ENCODE measurements at places on chromosomes 5 and 9.
A peak's percentile ranks its signal among the peaks of the same experiment; 100 is the strongest.

- no peak for DNase-seq
Observed at GRCh38 chr9:86766912-86767311, 180.4 kb downstream of the GAS1 start.

DNA sequence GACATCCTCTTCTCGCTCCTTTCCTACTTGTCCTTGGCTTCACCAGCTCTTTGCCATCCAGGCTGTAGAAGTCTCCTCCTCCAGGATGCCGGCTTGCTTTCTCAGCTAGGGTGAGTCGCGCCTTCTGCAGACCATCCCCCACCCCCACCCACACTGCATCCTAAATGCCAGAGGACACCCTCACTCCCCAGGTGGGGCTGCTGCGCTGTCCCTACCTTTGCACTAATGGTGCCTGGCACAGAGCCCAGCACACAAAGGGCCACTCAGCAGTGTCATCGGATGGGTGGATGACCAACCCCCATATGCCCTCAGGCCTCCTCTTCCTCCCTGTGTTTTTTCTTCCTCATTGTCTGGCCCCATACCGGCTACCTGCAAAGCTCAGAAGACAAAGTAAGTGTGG lies 14.8 kb downstream of the IL9 start:
- no peak for DNase-seq

- peak; percentile 58 for DNase-seq
Observed at GRCh38 chr5:172293054-172293744, 9.6 kb upstream of the UBTD2 start.

GRCh38 chr5:126462239-126463014 lies 39.2 kb downstream of the GRAMD2B start:
- DNase-seq, result no peak

DNA sequence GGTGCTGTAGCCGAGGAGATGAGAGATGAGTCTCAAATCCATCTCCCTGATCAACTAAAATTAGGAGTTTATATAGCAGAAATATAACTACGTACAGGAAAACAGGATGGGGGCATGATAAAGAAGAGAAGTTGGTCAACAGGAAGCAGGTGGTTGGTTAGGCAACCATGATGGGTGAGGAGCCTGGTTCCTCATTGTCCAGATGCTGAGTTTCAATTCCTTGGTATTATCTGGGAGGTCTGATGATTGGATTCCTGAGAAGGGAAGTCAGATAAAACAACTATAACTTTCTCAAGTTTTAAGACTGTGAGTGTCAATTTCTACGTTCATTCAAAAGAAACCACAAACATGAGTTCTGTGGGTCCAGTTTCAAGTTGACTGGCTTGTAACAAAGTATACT lies 323.9 kb downstream of the MTRR start:
- no peak for DNase-seq

DNA sequence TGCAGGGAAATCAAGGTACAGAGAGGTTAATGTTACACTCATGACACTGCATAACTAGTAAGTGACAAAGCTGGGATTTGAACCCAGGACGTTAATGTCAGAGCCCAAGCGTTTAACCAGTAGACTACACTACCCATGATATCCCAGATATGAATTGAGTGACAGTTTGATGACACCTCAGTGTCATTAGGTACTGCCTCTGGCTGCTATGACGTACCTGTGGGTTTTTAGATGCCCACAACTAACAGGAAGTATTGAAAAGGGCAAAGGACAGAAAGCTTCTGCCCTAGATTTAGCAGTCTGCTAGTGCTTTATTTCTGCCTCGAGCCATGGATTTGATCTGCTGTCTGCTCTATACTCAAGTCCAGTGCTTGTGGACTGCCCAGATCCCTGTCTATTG lies 56.2 kb downstream of the GLRA1 start:
- DNase-seq, result no peak

- DNase-seq, result no peak
Observed at GRCh38 chr5:10556289-10556807, 7.5 kb upstream of the ANKRD33B start.

GRCh38 chr9:123684393-123685149 lies 245.4 kb downstream of the DENND1A start:
- peak; percentile 26 for DNase-seq

- no peak for DNase-seq
Observed at GRCh38 chr5:32021771-32022170, 152.3 kb downstream of the GOLPH3 start.

DNA sequence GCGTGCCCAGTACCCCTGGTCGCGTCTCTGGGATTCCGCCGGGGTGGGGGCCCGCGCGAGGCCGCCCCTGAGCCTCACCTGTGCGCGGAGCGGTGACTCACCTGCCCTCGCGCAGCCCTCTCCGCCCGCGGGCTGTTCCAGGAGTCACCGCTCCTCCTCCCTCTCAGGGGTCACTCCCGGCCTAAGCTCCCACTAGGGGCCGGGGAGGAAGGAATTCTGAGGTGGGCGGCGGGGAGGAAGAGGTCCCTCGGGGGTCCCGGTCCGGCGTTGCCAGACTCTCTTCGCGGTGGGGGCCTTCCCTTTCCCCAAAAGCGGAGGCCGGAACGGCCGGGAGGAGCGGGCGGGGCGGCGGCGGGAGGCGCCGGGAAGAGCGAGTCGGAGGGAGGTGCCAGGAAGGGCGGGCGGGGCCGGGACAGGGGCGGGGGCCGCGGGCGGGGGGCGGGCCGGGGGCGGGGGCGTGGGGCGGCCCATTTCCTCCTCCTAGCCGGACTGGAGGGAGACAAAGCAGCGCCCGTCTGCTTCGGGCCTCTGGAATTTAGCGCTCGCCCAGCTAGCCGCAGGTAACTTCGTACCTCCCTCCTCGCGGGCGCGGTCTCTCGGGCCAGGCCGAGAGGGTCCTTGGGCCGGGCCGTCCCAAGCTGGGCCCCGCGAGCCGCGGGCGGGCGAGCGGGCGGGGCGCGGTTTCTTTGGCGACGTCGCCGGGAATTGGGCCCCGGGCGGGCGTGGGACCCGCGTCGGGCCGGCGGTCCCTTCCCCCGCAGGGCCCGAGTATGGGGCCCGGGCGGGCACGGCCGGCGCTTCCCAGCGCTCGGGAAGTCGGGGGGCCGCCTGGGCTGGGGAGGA lies at the start of gene CTNNA1:
Gene CTNNA1 (plus strand): TSS at position 475 of the 843 bp plus-strand sequence. CDS start 28,500 bp downstream, outside the sequence.
- DNase-seq, result peak; percentile 76

GRCh38 chr5:53671447-53671846 lies 111.0 kb downstream of the NDUFS4 start:
- no peak for DNase-seq

- DNase-seq, result no peak
Observed at GRCh38 chr5:175656966-175657365, 905 bp upstream of the HRH2 start.

- no peak for DNase-seq
Observed at GRCh38 chr9:92176800-92177185, 61.6 kb upstream of the SPTLC1 start.

- DNase-seq, result no peak
Observed at GRCh38 chr9:80995759-80996158, 693.6 kb downstream of the TLE1 start.

DNA sequence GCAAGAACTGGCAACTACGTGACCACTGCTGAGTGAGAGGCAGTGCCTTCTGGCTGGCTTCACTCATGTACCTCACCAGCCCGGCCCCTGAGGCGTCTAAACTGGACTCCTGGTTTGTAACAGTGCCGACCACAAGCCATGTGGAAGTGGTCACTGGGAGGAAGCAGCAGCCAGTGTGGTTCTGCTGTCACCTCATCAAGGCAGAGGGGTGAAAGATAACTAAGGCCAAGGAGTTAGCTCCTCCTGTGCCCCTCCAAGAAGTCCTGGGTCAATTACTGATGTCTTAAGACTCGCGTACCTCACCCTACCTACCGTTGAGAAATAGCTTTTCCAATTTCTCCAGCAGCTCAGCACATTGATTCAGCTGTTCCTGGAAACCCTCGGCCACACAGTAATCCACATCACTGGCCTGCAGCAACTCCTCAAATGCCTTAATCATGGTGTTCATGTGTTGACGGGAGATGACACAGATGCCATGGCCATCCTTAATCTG lies 142.9 kb downstream of the CDK5RAP2 start:
- no peak for DNase-seq

DNA sequence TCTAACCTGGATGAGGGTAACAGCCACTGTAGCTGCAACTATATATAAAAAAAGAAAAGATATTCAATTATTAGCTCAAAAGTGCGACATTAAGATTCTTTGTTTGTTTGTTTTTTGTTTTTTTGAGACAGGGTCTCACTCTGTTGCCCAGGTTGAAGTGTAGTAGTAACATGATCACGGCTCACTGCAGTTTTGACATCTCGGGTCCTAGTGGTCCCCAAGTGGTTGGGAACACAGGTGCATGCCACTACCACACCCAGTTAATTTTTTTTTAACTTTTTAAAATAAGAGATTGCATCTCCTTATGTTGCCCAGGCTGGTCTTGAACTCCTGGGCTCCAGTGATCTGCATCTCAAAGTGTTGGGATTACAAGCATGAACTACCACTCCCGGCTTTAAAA lies 61.8 kb downstream of the MEF2C start:
- DNase-seq, result no peak

- no peak for DNase-seq
Observed at GRCh38 chr5:76427206-76428140, 24.4 kb downstream of the IQGAP2 start.

DNA sequence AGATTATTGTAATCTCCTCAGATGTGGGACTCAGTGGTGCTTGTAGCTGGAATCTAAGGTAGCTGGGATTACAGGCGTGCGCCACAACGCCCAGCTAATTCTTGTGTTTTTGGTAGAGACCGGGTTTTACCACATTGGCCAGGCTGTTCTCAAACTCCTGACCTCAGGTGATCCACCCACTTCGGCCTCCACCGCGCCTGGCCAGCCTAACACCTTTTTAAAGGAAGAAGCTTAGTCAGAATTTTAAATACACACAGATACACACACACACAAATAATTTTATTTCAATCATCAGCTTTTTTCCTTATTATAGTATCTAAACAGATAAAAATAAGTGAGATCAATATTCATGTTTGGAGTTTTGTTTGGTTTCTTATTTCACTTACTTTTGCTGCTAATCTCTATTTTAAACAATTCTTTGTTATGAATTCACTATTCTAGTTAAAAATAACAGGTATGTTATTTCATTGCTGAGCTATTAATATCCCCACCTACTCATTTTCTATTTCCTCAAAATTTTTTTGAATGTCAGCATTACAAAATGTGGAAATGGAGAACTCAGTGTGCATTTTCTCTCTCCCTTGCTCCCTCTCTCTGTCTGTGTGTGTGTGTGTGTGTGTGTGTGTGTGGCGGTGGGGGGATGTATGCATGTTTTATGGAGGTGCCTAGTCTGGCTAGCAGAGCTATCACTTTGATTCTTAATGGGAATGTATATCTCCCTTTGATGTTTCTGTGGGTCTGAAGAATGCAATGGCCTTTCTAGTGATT lies 960.6 kb upstream of the DMAC1 start:
- DNase-seq, result no peak

DNA sequence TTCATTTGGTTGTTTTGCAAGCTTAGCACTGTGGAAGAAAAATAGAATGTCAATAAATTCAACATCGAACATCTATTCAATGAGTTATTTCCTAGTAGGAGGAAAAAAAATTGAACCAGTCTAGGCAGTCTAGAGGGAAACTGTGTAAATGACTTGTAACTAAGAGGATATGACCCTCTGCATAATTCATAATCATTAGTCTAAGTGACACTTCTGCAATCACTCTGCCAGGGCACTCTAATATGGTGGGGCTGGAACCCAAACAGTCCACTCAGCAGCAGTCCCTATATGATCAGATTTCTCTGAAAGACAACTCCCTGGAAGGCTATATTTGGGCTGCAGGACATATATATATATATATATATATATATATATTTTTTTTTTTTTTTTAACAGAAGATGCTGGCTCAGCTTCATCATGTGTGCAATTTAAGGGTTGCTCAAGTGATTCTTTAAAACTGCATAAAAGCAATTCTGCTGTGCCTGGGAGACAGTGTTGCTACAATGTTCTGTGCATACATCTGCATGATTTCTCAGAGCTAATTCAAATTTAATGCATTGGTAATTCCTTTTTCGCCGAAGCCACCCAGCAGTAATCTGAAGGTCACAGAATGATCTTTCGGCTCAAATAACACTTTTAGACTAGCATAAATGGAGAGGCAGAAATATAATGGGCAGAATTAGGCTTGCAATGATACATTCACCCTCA lies 482.1 kb upstream of the ZNF608 start:
- no peak for DNase-seq

GRCh38 chr9:33517373-33517772 lies 6.7 kb upstream of the ANKRD18B start:
- no peak for DNase-seq

GRCh38 chr5:12959713-12960112 lies 984.8 kb downstream of the DNAH5 start:
- no peak for DNase-seq

- DNase-seq, result peak; percentile 88
Observed at GRCh38 chr5:1594357-1595106, 70.8 kb upstream of the LPCAT1 start.

DNA sequence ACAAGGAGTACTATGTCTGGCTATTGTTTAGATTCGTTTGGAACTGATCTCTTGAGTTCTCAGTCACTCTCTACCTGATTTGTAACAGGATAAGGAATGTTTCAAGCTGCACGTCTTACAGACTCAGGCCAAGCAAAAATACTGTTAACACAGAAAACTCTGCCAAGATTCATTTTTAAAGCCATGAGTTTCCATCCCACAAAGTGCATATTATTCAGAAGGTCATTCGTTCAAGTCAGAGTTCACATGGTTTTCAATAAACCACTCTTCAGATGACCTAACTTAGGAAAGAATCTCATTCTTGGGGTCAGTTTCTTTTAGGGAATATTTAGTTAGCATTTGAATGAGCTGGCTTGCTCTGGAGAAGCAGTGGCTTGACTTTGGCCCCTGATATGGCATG lies 49.3 kb downstream of the F2R start:
- no peak for DNase-seq

DNA sequence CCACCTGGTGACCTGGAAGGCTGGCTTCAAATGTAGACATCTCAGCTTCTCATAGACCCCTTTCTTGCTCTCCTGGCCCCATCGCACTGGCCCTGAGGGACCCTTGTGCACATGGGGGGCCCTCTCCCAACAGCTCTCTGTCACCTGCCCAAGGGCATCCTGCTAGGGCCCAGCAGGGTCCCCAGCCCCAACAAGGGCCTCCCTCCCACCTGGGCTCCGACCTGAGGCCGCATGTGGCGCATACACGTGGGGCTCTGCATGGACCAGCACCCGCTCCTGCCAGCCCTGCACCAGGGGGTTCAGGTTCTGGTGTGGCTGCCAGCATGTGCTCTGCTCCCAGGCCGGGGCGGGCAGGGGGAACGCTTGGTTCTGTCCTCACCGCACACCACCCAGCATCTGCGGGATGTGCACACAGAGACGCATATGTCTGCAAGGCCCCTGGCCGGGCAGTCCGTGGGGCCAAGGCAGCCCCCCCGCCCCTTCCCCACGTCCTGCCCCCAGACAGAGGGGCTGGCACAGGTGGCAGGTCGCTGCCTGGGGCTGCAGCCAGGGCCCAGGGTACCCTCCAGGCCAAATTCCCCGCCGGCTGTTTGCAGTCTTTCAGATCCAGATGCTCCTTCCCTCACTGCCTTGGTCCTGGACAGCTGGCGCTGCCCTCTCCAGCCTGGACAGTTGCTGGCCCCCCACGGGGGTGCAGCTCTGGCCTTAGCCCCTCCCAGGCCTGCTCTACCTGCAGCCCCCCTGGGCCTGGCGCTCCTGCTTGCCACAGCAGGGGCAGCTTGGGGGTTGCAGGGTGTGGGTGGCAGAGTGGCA lies 17.9 kb upstream of the NRARP start:
- DNase-seq, result no peak
